ENCODE measurements at places on chromosomes 12 and 14. TPM values are rescaled to one million over a fixed set of nuclear protein-coding genes. Genes with fewer than 3 reads are reported as not detected.

The PTCSC3 gene
- not detected for total RNA-seq

DNA sequence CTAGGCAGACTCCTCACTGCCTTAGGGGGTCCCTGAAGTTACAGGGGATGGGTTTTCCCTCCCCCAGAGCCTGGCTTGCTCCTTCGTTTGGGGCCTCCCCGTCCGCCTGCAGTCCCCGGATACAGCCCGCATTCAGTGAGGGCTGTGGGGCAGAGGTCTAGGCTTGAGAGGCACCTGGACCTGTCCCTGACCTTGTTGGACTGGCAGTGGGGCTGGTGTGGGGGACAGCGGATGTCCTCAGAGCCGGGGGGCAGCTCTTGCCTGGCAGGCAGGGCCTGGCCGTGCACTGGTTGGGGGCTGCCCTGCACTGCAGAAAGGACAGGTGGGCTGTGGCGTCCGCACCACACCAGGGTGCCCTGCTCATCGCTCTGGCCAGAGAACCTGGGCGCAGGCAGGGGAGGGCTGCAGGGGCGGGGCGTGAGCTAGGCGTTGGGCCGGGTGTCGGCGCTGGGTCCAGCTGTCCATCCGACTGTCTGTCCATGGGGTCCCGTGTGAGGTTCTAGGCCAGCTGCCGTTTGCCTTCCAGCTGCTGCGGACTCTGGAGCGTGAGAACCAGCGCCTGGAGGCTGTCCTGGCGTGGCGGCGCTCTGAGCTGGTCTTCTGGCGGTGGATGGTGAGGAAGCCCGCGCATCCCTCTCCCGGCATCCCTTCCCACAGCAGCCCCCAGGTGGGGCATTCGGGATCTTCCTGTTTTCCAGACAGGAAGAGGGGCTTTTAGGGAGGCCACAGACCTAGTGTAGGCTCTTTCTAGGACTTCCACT, 6.0 kb downstream of the TEDC1 start:
- DNase-seq = no peak

The SMCO2 gene
- not detected for total RNA-seq

DNA sequence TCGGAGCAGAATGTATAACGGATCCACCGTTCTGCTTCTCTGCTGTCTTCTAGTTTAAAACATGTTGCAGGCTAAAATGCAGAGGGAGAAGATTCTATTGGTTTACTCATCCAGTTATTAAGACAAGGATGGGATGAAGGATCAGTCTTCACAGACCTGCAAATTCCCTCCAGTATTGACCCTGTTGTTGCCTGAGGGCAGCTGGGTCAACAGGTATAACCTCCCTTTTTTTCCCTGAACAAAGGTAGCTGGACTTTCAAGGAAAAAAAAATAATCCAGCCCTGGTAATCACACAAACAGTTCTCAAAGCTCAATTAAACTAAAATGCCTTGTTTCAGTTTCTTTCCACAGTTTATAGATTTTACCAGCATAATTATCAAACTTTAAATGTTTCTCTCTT, 480.6 kb downstream of the ZFP36L1 start:
- DNase-seq = no peak

DNA sequence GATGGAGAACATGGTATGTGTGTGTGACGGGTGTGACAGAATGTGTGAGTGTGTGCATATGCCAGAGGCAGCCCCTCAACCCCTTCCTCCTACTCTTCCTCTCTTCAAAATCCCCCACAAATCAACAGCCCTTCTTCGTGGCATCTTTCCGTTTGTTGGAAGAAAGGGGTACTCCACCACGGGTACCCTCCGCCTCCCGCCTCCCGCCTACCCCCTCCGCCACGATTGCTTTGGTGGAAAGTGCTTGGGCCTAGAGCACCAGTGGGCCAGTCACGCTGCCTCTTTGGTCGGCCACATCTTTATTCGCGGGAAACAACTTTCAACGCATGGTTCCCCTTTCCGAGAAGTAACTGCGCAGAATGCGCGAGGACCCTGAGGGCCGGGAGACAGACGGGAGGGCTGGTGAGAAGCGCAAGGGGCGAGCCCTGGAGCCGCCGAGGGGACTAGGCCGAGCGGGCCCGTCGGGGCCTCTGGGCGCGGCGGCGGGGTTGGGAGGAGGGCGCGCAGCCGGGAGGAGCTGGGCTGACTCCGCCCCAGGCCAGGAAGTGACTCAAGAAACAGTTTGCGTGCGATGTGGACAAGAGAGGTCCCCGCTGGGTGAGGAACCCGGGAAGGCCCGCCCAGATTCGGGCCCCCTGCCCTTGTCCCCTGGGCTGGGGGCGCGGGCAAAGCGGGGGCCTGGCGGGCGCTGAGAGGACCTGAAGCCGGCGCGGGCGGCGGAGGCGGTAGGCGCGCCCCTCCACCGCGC, at the start of the genes CBLN3 and KHNYN:
CBLN3 (minus strand) TSS at position 274 of the 748 bp plus-strand sequence. CDS start 614 bp downstream, outside the sequence.
KHNYN (plus strand) TSS at position 560 of the 748 bp plus-strand sequence. CDS start 777 bp downstream, outside the sequence.
- peak; percentile 96 for DNase-seq

The ULK1 gene
- 25.2 TPM for total RNA-seq

The PTGER2 gene
- 4.0 TPM for total RNA-seq

DNA sequence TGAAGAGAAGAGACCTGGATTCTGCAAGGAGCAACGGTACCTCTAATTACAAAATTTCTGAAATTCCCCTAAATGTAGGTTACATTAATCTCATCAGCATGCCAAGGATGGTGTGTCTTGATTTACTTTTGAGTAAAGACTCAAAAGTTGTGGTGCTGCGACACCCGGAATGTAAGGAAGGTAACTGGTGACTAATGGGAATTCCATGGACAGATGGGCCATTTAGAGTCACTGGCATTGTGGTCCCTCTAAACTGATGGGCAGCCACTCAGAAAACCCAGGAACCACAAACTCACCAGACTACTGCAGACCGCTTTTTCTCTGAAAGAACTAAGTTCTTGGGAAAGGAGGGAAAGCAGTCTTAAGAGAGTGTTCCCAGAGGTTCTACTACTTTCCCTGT, 32.8 kb downstream of the GRIN2B start:
- DNase-seq = no peak

DNA sequence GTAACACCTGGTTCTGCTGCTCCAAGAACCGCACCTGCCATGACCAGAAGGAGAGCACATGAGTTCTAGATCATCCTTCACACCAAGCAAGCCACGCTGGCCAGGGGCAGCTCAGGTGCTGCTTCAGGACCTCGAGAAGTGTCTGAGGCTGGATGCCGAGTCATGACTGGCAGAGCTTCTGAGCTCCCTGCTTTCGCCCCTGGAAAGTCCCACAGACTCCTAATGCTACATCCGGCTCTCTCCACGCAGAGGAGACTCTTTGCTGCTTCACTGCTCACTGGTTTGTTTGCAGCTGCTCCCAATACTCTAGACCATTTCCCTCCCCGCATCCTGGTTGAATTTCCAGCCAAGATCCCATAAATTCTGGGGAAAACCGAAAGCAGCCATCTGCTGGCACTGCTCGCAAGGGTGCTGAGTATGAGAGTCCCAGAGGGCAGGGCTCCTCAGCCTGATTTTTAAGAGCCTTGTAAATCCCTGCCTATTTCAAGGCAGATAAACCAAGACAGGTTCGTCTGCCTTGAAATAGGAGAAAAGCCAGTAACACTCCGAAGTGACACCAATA, 1.4 kb downstream of the KRT2 start:
- DNase-seq = no peak

All from Peyer's patch (tissue), 4 donors.